ENCODE measurements at places on chromosomes 7 and 10.

- no peak for DNase-seq
Observed at GRCh38 chr10:4249841-4250586, 465.0 kb upstream of the KLF6 start.

DNA sequence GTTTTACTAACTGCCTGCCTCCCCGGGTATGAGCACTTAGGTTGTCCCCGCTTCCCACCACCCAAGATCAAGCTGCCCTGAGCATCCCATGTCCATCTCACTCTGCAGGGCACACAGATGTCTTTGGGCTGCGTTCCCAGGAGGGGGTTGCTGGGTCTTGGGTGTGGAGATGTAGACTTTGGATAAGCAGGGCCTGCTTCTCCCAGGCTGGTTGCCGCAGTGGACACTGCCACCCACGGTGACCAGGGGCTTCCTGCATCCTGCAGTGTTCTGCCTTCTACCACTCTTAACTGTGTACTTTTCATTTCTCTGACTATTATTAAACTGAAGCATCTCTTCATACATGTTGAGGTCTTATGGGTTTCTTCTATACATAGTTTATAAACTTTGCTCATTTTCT lies 70.0 kb downstream of the DOCK1 start:
- DNase-seq: no peak

GRCh38 chr7:123935436-123936381 lies 10.7 kb downstream of the SPAM1 start:
- no peak for DNase-seq

GRCh38 chr10:110751850-110752249 lies 107.7 kb downstream of the RBM20 start:
- DNase-seq: no peak

DNA sequence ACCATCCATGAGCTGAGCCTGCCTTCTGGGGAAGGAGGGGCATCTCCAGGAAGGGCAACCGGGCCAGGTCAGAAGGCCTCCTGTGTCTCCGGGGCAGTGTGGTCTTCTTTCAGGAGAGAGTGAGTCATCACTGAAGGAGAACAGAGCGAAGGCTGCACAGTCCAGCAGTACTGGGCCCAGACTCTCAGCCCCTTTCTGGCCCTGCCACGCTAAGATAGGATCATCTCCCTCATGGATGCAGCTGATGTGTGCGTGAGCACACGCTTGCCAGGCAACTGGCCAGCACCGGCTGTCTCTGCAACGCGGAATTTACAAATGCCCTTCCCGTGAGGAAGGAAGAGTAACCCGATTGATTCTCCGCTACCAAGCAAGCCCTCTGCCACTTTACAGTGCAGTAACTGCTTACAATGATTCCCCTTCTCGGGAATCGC lies 328.2 kb downstream of the TNS3 start:
- peak; percentile 63 for DNase-seq

DNA sequence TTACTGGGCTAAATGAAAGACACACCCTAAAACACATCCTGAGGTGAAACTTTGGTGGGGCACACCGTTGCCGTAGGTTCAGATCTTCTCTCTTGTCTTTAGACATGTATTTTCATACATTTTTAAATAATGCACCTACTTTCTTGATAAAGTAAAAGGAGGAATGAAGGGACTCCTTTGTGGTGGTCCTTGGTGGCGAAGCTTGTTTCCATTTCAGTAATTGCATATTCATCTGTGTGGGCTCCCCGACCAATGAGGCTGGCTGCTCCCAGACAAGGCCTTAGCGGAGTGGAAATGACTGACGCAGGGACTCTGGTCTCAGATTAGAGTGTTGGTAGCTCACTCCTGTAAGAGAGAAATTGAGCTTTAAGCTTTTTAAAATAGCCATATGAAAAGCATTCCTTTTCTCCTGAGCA lies 815 bp downstream of the CCSER2 start:
- DNase-seq: peak; percentile 56

GRCh38 chr10:120285408-120285807 lies 171.6 kb upstream of the PLPP4 start:
- DNase-seq: no peak

GRCh38 chr7:98090116-98090515 lies 16.5 kb upstream of the LMTK2 start:
- DNase-seq: no peak

DNA sequence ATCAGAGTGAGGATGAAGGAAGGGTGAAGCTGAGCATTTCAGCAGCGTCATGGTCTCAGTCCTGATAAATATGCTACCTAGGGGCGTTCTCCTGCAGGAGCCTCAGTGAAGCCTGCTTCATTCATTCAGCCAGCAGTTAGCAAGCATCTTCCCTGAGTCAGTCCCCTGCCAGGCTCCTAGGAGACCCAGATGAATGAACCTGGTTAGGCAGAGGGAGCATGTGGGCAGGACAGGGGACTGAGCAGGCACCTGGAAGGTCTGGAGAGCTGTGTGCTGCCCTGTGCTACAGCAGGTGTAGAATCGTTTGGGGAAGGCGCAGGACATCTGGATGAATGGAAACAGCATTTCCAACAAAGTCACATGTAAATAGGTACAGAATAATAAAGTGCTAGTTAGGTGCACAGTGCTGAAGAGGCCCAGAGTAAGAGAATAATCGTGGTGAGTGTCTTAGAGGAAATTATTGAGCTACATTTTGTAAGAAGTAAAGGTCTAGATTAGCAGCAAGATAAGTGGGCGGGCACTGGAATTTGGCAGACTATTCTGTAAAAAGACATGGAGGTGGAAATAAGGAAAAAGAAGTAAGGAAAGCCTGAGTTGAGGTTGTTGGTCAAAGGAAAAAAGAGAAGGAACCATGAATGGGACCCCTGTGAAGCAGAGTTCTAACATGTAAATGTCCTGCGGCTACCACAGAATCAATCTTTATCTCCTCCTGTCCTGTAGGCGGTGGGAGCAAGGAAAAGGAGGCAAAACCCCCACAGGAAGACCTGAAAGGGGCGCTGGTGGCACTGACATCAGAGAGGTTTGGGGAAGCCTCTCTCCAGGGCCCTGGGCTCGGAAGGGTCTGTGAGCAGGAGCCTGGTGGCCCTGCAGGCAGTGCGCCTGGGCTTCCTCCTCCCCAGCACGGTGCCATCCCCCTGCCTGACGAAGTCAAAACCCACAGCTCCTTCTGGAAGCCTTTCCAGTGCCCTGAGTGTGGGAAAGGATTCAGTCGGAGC lies 12.0 kb downstream of the ZSCAN25 start:
- no peak for DNase-seq

GRCh38 chr7:135936497-135937217 lies 40.5 kb downstream of the MTPN start:
- DNase-seq: no peak

- no peak for DNase-seq
Observed at GRCh38 chr10:113285305-113285704, 267.5 kb upstream of the HABP2 start.

- peak; percentile 67 for DNase-seq
Observed at GRCh38 chr10:119575506-119575905, 21.3 kb downstream of the TIAL1 start.

DNA sequence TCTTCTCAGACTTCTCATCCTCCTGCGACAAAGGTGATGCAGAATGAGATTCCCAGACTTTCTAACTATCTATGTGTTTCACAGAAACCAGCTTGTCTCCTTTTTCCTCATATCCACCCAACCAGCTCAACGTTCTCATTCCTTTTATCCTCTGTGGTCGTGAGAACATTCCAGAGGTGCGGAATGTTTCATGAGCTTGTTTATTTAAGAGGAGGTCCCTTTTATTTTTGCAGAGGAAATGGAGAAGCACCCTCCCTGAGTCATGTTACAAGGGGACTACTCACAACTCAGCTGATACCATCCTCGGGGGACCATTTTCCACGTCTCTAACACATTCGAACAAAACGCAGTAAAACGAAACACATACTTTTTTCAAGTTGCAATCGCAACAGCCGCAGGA lies 93.2 kb downstream of the ZRANB1 start:
- DNase-seq: peak; percentile 91

DNA sequence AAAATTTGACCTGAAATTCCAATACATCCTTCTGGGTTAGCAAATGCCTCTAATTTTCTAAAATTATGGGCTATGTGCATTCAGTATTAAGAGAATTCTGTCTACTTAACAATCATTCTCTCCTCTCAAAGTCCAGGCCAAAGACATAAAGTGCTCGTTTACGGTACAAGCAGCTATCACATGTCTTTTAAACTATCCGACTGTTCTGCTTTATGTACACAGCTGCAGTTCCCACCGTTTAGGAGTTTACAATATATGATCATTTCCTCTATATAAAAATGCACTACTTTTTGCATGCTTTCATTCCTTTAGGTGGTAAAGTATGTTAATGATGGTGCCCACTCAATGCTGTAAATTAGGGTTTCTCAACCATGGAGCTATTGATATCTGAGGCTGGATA lies 34.0 kb downstream of the CDK6 start:
- DNase-seq: no peak

DNA sequence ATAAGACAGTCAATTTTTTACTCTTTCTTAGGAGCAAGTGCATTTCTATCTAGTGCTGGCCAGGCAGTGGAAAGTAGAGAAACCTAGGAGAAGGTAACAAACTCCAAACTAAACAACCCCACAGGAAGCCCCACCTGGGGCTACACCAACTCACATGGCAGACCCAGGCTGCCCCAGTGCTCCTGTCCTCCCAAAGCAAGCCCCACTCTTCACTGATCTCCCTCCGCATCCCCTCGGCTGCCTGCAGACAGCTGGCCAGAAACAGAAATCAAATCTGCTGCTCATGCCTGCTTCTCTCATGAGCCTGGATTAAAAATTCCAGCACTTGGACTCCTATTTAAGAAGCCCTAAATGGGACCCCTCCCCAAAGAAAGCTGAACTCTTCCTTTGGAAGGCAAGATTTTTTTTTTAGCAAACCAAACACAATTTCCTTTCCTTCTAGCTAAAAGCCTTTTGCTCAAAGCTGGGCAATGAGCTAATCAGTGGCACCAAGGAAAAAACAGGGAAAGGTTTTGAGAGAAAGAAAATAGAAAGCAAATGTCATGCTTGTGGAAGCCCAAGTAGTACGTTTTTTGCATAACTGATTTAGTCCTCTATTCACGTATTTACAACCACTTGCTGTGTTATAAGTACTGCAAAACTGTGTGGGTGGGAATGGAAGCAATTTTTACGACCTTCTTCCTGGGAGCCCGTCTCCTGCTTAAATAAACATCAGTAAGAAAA lies 10.8 kb downstream of the PDE1C start:
- DNase-seq: no peak

GRCh38 chr7:134587750-134588149 lies 38.8 kb downstream of the AKR1B15 start:
- peak; percentile 24 for DNase-seq

DNA sequence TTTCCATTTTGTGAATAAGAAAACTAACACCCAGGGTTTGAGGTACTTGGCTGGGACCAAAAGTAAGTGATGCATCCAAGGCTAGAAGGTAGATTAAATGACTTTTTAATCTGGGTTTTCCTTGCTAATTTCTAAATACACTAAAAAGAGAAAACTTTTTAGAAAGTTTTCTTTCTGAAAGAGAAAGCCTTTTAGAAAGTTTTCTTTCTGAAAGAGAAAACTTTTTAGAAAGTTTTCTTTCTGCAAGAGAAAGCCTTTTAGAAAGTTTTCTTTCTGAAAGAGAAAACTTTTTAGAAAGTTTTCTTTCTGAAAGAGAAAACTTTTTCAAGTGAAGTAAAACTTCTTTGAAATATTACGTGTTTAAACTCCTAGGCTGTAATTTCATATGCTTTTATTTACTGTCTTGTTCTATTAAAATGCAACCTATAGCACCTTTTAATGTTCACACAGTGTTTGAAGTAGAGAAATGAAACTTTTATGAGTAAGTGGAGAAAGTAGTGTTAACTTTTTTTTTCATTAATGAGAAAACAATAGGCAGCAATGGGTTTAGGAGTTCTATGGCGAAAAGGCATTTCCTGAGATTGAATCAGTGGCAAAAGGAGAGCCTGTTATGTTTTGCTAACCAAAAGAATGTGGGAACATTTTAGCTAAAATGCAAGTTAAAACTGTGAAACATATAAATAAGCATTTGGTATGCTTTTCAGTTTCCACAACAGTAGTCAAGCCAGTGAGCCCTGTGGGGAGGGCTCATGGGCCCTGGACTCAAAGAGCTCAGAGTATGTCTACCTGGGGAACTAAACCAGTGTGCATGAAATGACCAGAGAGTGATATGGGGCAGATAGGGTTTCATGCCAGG lies 103.7 kb downstream of the RBM20 start:
- DNase-seq: peak; percentile 51

DNA sequence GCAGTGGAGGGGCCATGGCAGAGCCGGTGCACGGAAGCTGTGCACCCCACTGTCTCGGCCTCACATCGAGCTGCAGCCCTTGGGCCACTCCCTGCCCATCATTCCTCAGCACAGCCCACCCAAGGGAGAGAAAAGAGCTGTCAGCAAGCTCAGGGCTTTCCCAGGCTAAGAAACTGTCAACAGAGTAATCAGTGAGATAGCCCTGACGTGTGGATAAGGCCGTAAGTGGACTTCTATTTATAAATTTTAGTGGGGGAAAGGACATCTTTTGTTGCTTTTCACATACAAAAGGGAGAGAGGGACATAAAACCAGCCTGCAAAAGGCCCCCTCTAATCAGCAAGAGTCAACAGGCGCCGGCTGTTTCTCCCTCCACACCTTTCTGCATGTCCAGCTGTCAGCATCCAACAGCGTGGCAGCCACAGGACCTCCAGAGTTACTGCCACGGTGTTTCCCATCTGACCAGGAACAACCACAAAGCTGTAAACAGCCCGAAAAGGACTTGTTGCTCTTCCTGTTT lies 56.8 kb upstream of the DDC start:
- no peak for DNase-seq

DNA sequence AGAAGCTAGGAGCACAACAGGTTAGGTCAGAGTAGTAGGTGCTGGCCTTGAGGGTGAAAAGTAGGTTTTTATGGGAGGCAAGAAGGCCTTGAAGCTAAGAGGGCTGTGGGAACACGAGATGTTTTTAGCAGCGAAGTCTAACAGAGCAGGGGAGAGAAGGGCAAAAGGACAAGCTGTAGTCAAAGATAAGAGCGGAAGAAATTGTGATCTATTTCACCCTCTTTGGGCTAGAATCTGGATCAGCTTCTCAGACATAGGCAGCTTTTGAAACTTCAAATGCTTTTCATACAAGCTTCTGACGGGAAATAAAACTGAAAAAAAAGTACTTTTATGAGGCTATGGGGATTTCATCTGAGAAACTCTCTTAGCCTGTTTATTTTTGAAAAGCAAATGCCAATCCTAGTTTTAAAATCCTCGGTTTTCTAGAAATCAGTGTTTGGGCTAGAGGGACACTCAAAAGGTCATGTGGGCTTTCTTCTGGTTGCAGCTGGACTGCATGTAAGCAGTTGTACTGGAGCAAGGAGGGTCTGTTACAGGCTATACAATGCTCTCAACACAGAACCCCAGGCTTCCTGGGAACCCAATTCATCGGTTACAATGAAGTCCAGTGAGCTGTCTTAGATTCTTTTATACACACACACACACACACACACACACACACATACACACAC lies 83.6 kb downstream of the RNF216 start:
- DNase-seq: no peak

Measured in cardiac fibroblast (primary cell).